Hepatocyte (in vitro differentiated cells): ENCODE measurements at places on chromosomes 3 and 15. TPM values are rescaled to one million over a fixed set of nuclear protein-coding genes. Genes with fewer than 3 reads are reported as not detected.

- DNase-seq = no peak
These were observed 89.6 kb downstream of the TMEM266 start for GRCh38 chr15:76149291-76149915.

Gene RBM15B
- 28.6 and 31.0 TPM in 2 replicates for total RNA-seq

Gene DLL4
- total RNA-seq = 2.3 and 2.8 TPM in 2 replicates

DNA sequence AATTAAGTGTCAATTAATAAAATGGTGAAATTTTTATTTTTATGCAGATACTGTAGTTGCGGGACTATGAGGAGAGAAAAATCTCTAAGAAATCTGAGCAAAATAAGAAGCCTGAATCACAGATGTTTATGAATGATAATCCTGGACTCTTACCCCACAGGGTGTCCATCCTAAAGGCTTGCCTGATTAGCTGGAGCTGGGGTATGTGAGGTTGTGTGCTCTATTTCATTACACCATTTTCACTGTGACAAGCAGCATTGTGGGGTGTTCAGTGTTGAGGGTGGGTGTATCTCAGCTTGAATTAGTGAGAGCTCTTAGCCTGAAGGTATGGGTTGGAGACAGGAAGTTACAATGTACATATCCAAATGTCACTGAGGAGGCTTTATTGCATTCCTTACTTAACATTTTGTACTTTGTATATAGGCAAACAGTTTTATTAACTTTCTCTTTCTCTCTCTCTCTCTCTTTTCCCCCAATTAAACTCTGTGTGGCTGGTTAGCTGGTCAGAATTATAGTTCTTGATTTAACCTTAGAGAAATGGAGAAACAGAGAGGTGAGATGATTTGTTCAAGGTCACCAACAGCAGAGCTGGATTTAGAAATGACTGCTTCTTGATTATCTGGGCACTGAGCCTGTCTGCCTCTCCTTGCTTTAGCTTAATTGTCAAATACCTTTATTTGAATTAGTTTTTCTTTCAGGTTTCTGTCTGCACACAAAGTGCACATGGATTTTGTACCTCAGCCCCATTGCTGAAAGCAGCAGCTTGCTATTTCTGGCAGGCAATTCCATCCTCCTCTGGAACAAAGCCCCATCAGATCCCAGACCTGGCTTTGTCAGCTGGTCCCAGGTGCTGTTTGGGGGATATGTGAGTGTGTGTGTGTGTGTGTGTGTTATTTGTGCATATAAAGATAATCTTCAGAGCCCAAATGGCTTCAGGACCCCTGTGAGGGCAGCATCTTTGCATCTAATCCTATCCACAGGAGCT lies 35.8 kb downstream of the GJD2 start:
- DNase-seq = no peak

GRCh38 chr3:110494093-110494490 lies 577.5 kb upstream of the NECTIN3 start:
- DNase-seq = no peak

DNA sequence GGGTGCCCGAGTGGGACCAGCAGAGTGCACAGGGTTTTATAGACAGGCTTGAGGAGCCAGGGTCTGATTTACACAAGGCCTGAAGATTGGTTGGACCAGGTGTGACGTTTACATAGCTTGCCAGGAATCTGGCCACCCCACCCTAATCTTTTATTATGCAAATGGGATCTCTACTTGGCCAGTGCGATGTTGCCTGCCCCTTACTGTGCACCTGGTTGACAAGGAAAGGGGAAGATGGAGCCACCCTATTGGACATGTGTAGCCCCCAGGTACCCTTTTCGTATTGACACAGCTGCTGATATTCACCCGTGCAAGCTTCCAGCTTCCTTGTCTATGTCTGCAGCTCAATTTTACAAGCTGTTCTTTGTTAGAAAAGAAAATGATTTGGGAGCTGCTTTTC lies 132.0 kb downstream of the ARNT2 start:
- no peak for DNase-seq

Gene CELF6
- 1.1 and 2.4 TPM in 2 replicates for total RNA-seq

DNA sequence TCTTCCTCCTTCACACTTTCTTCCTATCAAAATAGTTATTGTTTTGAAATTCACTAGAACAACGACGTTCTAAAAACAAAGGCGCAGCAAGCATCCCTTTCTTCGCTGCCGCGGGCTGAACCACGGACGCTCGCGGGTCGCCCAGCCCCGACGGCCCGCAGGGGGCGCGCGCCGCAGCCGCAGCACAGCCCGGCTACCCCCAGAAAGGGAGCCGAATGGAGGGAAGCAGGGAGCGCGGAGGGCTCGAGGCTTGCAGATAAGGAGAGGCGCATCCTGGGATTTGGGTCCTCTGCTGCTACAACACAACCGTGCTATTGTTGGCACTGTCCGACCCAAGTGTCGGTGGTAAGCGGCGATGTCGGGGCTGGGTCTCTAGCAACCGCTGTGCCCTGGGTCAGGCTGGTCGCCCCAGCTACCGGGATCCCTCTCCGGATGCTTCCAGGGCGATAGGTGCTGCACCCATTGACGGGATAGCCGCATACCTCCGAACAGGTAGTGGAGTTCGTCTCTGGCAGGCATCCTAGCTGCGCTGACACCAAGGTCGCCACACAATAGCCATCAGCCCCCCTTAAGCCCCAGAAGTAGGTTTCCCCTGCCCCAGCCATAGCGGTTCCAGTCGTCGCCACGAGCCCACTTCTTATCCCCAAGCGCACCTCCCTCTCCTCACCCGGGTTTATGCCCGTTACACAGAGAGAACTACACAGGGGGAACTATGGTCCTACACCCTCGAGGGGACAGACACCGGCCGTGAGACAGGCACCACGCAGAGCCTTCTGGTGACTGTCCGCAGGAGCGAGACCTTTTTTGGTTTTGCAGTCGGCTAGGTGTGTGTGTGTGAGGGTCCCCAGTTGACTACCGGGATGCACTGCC lies 6.0 kb downstream of the ONECUT1 start:
- DNase-seq = peak; percentile 55

DNA sequence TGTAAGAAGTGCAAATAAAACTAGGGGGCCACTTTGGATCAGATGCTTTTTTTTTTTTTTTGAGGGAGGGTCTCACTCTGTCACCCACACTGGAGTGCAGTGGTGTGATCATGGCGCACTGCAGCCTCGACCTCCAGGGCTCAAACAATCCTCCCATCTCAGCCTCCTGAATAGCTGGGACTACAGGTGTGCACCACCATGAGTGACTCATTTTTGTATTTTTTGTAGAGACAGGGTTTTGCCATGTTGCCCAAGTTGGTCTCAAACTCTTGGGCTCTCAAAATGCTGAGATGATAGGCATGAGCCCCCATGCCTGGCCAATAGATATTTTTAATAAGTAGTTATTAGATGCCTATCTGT lies 20.8 kb downstream of the CCR1 start:
- no peak for DNase-seq

- no peak for DNase-seq
These were observed 42.6 kb upstream of the SEMA6D start for GRCh38 chr15:47674586-47675232.

DNA sequence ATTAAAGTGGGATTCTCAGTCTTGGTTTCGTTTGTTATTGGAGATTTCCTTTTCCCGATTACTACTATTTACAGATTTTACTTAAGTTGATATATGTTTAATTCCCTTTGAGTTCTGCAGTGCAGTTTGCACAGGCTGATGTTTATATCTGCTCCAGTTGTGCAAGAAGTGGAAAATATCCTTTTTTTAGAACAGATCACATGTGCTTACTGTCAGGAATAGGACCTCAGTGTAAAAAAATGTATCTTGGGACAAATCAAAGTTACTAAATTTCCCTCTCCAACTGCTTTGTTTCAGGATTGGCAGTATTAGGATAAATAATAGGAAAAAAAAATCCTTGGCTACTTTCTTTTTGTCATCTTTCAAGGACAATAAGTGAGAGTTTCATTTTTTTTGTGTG lies 6.9 kb downstream of the MITF start:
- no peak for DNase-seq

DNA sequence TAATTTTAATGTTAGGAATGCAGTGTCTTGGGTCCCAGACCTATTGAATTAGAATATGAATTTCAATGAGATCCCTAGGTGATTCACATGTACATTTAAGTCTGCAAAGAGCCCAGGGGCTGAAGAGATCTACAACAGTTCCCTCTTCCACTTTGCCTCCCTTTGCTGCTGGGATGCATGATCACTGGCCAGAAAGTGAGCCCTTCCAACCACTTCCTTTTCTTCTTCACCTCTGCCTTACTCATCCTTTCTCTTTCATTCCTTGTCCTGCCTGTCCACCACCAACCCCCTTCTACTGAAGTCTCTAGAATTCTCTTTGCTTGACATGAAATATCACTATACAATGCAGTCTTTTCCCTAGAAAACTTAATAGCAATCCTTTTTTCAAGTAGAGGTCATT lies 222.4 kb upstream of the LRIG1 start:
- no peak for DNase-seq

GRCh38 chr3:141151439-141151838 lies 80.2 kb upstream of the PXYLP1 start:
- no peak for DNase-seq

Gene ECE2
- not detected in 2 replicates for total RNA-seq

GRCh38 chr3:154728285-154728684 lies 298.3 kb upstream of the GPR149 start:
- DNase-seq = no peak

DNA sequence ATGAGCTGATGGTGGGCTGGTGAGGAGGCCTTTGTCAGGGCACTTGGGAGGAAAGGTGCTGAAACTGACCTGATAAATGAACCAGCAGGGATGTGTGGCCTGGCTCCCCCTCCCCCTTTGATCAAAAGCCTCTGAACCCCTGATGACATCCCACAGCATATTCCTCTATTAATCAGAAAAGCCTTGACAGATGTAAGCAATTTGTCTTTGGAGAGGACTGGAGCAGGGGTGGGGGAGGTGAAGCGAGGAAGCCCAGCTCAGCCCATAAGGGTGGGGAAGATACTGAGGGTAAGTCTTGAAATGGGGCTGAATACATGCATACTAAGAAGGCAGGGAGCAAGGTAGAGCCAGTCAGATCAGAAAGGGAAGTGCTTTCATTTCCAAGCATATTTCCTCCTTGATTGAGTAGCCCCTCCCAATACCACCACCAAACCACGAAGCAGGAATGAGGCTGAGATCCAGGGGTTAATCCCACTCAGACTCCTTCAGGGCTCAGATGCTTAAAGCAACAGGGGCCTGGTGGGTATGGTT lies 34.7 kb upstream of the MRPS22 start:
- DNase-seq = no peak

- DNase-seq = no peak
These were observed 31.6 kb upstream of the STAG1 start for GRCh38 chr3:136783708-136784191.

DNA sequence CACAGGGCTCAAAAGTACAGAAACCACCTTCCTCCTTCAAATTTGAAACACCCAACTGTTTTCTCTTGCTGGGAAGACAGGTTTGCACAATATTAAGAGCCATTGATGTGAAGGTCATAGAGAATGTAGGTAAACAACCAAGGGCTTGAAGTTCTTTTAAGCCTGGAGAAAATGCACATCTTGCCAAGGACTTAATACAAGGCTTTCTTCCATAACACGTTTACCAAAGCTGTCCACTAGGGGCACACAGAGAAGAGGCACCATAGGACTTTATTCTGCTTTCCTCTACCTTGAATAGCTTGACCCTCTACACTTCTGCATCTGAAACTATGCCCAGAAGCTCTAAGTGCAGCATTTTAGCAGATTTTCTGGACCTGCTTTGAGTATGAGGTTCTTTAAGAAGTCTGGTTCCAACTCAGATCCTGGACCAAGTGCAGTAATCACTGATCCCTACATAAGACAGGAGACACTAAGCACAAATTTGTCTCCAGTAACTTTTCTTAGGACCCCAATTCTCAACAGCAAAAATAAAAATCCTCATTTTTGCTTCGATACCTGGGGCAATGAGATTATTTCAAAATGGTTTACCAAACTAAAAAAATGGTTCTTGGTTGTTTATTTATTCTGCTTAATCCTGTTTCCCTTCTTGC lies 138.0 kb downstream of the FBN1 start:
- DNase-seq = peak; percentile 71

Gene PLAAT1
- 0.87 and 1.9 TPM in 2 replicates for total RNA-seq

DNA sequence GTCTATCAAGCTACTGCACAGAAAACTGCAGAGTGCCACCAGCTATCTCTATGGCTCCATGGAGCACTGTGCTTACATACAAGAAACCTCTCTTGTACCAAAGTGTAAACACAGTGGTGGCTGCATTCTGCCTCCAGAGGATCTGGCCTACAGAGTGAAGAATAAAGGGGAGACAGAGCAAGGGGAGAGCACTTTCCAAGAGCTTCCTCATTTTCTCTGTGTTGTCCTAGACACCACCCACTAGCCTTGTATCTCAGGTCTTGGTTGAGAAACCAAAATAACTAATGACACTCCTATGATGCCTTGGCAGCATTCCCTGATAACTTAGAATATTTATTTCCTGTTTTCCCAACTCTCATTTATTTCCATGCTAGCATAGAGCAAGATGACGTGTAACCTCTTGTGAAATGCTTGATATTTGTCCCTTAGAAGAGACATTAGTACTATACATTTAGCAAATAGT lies 56.9 kb upstream of the PHLDB2 start:
- peak; percentile 19 for DNase-seq

DNA sequence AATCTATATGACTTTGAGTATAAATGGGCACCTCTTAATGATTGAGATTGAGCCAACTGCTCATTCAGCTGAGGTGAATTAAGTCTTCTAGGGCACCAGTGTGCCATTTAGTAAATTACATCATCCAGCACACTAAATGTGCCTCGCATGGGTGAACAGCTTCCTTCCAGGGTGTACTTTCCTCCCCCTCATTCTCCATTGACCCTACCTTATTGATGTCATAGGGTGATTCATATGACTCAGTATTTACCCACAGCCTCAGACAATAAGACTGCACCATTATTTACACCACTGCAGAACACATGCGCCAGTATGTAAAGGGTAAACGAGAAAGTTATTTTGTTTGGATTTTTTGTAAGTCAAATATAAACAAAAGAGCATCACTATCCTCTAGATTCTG lies 185.2 kb upstream of the ARL6 start:
- DNase-seq = no peak

GRCh38 chr3:22928216-22929110 lies 274.7 kb upstream of the UBE2E2 start:
- peak; percentile 25 for DNase-seq

Gene XCR1
- total RNA-seq = 0.27 and 0.40 TPM in 2 replicates

GRCh38 chr3:10352146-10352911 lies 31.4 kb upstream of the SEC13 start:
- DNase-seq = peak; percentile 66

- DNase-seq = no peak
These were observed 404.6 kb upstream of the MCTP2 start for GRCh38 chr15:93826790-93827189.

DNA sequence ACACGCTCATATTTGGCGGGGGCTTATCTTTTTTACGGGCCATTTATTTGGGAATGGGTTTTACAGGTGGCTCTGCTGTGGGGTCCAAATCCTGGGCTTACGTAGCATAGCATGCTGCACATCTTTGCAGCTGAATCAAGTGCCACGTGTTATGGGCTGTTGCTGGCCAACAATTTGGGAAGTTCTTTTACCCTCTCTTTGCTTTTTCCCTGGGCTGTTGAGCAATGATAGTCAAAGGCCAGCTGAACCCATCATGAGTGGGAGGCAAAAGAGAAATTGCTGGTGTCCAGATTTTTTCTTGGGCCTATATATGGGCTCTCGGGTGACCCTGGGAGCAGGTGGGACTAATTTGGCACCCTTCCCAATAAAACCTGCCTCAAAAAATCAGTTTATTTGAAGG lies 209.3 kb upstream of the SATB1 start:
- no peak for DNase-seq
